Activated CD4-positive, alpha-beta T cell treated with anti-CD3 and anti-CD28 coated beads, Interleukin-2, amount 50 U/mL, for 48 hours (primary cell): ENCODE measurements at places on chromosomes 13 and 19.
A peak's percentile ranks its signal among the peaks of the same experiment; 100 is the strongest.

- no peak for DNase-seq
Observed at GRCh38 chr13:41919031-41919740, 41.7 kb downstream of the VWA8 start.

DNA sequence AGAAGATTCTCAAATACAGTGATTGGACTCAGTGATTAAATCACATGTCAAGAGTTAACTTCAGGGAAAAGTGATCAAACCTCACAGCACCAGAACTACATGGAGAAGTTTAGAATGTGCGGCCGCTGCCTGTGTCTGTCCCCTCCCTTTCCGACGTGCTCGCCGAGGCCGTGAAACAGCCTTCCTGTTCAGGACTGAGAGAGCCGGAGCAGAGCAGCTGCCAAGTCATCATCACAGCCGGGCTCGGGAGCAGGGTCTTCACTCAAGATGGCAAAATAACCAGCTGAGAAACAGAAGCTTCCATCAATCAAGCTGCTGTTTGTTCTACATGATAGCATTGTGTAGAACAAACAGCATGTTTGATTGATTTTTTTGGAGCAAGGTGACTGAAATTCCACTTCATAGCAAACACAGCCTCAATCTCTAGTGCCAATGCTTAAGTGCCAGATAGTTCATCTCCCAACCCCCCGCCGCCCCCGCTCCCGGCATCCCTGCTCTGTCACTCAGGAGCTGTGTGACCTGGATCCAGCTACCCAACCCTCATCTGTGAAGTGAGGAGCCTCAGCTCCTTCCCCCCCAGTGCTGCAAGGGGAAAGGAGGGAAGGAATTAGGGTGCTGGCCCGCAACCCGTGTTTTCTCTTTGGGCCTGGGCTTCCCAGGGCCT, 70.6 kb downstream of the HSPH1 start:
- no peak for DNase-seq

- DNase-seq: no peak
Observed at GRCh38 chr13:113044391-113045114, 61.0 kb upstream of the F7 start.

- peak; percentile 81 for DNase-seq
Observed at GRCh38 chr13:30463787-30464495, 1.8 kb downstream of the HMGB1 start.

DNA sequence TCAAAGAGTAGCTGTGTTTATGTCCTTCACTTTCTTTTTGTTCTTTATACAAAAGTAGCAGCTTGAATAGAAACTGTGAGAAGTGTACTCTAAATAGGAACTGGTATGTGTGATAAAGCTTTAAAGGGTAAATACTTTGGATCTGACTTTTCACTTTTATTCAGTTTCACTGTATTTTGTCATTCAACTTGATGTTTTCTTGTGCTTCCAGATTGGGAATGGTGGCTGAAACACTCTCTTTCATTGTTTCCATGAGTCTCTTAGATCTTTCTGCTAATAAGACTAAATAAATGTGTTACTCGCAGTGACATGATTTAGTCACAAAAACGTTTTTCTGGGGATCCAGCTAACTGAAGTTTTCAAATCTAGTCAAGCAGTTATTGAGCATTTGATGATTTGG, 133.2 kb downstream of the GPC5 start:
- no peak for DNase-seq

DNA sequence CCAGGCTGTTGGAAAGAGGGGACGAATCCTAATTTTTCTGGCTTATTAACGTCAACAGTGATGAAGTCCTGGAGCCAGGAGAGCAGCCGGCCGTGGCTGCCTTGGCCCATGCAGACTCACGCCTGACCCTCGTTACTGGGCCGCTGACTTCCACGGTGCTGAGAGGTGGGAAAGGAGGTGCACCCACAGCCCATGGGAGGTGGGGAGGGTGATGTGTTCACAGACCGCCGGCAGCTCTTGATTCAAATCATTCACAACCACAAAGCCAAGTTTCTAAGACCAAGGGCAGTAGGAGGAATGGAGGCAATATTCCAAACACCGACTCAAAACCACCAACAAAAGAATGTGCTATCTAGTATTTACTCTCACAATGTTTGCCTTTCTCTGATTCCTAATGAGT, 24.3 kb downstream of the COL4A2 start:
- no peak for DNase-seq
